ENCODE measurements at places on chromosomes 11 and 22.

DNA sequence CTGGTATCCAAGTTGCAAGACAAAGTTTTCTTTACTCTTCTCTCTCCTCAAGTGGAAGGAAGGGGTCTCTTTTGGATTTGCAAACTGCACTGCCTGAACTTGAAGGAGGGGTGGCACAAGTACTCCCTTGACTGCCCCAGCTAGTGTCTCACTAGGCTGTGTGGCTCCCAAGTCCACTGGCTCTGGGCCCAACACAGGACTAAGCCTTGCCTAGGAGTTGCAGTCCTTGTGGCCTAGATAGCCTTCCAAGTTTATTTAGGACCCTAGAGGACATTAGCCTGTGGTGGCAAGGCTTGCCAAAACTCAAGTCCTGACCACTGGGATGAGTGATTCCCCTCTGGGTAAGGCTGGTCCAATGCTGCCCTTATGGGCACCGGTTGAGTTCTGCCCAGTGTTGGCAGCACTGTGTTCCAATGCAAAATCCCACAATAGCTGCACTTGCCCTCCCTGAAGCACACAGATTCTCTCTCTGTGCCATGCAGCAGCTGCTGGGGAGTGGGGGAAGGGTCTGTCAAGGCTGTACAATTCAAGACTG is 10.2 kb upstream of the WEE1 start:
- no peak for DNase-seq
- no peaks in the 10 kb centered on the region for H3K27me3 ChIP-seq
- no peak overlapping the region for H3K4me3 ChIP-seq
- H3K4me1 ChIP-seq: no peaks in the 10 kb centered on the region
- no peaks in the 10 kb centered on the region for H3K36me3 ChIP-seq

- no peaks in the 10 kb centered on the region for H3K4me1 ChIP-seq
- peaks cover 5% of the 10 kb centered on the region for H3K36me3 ChIP-seq
- no peak overlapping the region for H3K27ac ChIP-seq
- no peak overlapping the region for H3K4me3 ChIP-seq
- no peak for DNase-seq
Observed at GRCh38 chr22:40329466-40329865, 16.8 kb upstream of the ADSL start.

GRCh38 chr11:69012092-69013008 is 696 bp downstream of the MRGPRF start:
- DNase-seq: no peak
- no peaks in the 10 kb centered on the region for H3K4me1 ChIP-seq

DNA sequence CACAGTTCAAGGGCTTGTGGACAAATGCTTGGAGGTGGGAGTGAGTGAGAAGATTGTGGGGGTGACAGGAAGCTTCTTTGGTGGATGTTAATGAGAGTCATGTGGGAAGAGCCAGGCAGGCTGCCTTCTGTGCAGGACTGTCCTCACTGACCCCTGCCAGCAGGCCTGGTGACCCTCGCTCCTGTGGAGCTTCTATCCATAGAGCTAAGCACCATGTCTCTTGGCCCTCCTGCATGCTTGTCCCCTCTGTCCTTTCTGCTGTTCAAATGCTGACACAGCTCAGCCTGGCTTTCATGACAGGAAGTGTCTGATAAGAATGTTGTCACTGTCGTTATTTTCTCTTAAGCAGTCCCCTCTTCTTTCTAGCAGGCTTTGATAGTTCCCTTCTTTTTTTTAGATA is 37.6 kb downstream of the NAT10 start:
- H3K4me1 ChIP-seq: no peaks in the 10 kb centered on the region
- peaks cover 6% of the 10 kb centered on the region for H3K36me3 ChIP-seq
- no peak overlapping the region for H3K4me3 ChIP-seq
- no peaks in the 10 kb centered on the region for H3K27me3 ChIP-seq
- H3K27ac ChIP-seq: no peak overlapping the region
- DNase-seq: no peak
